Small intestine (tissue), 16 donors: ENCODE measurements at places on chromosomes 11 and 22.

GRCh38 chr22:23212061-23213021, 32.0 kb downstream of the BCR start:
- DNase-seq: no peak

GRCh38 chr22:34951212-34951611, 114.7 kb upstream of the ISX start:
- no peak for DNase-seq

- DNase-seq: peak; percentile 56
These were observed 456 bp upstream of the PARVB start for GRCh38 chr22:44023404-44024287.

- DNase-seq: no peak
These were observed 237.5 kb upstream of the CCDC90B start for GRCh38 chr11:83523676-83524075.

DNA sequence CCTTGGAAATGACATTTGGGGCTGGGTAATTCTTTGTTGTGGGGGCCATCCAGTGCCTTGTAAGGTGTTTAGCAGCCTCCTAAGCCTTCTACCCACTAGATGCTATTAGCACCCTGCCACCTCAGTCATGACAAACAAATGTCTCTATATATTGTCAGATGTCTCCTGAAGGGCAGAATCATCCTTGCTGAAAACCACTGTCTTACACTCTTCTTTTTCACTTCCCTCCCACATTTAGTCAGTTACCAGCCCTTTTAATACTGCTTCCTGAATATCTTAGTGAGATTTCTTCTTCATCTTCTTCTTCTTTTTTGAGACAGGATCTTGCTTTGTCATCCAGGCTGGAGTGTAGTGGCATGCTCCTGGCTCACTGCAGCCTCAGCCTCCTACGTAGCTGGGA, 33.1 kb downstream of the TNRC6B start:
- no peak for DNase-seq

DNA sequence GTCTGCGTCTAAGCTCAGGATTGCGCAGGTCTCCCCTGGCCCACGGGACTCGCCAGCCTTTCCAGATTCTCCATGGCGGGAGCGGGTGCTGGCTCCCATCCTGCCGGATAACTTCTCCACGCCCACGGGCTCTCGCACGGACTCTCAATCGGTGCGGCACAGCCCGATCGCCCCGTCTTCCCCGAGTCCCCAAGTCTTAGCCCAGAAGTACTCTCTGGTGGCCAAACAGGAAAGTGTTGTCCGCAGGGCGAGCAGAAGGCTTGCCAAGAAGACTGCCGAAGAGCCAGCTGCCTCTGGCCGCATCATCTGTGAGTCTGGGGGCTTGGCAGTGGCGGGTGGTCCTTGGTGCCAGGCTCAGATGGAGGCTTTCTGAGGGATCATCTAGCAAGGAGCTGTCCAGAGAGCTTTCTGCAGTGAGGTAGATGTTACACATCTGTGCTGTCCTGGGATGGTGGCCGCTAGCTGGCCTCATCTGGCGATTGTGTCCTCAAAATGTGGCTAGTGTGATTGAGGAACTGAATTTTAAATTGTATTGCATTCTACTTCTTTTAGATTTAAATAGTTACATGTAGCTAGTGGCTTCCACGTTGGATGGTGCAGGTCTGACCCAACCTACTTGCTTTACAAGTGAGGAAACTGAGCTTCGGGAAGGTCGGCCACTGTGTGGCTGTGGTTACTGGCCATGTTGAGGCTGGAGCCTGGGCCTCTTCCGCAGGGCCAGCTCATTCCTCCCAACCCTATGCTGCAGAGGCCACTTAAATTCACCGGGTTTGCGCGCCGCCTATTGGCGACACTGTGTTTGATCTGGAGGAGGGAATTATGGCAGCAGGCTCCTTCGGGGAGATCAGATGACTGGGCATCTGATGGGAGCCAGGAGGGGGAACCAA, 6.7 kb downstream of the INCENP start:
- DNase-seq: no peak

DNA sequence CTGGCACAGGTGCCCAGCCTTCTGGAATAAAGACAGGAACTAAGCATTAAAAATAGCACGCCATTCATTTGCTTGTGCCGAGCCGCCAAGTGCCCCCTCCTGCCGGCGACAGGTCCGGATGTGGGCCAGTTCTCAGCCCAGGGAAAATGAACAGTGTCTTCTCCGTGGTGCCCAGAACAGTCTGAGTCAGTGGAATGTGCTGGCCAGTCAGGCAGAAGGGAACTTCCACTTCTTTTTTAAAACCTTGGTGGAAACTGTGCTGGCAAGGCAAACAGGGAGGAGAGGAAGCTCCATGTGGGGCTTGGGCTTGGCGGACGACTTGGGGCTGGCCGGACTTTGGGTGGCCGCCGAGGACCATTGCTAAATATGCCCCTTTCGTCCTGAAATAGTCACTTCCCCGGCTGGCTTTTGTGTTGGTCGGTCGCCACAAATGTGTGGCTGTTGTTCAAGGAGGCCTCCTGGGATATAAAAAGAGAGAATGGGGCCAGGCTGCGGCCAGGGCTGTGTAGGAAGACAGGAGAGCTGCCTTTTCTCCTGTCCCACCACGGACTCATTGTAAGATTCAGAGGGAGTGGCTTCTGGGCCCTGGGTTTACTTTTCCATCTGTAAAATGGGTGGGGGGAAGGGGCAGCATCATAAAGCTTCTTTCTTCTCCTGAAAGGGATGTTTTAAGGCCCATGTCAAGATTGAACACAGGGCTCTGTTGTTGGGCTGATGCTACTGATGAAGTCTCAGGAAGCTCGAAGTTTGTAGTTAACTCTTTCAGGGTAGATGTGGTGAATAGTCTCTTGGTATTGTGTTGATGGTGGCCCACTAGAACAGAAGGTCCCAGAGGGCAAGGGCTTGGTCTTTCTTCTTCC, 101.0 kb downstream of the PTPRJ start:
- no peak for DNase-seq

DNA sequence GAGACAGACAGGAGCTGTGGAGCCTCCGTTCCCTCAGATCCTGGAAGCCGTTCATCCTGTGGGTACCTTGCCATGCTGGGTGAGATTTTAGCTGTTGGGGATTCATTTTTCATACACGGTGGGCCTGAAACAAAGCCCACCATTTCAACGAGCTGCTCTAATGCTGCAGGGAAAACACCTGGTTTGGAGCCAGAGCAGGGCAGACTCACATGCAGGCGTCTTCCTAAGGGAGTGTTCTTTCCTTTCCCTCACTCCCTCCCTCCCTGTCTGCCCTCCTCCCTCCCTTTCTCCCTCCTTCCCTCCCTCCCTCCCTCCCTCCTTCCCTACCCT, 52.5 kb downstream of the CD6 start:
- no peak for DNase-seq

DNA sequence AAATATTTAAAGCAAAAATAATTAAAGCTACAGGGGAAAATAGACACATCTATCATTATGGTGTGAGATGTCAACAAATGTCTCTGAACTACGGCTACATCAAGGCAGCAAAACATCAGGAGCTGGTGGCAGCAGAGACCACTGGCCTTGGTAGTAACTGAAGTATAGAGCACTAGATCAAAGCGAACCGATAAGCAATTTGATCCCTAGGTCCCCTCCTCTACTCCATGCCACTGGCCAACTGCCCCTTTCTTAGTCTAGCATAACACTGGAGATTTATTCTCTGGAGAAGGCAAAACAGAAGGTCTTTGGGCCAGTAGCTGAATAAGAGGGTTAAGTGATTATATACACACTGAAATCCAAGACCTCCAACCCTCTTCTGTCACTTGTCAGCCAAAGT, 13.6 kb upstream of the RAB3IL1 start:
- no peak for DNase-seq

GRCh38 chr11:63681321-63682065, at the start of gene RTN3:
Gene RTN3, plus strand, starts transcription at chr11:63681500. Its CDS starts 137 bp downstream, at chr11:63681637.
- DNase-seq: peak; percentile 98

- DNase-seq: no peak
These were observed 17.1 kb upstream of the MS4A4A start for GRCh38 chr11:60263402-60263801.

DNA sequence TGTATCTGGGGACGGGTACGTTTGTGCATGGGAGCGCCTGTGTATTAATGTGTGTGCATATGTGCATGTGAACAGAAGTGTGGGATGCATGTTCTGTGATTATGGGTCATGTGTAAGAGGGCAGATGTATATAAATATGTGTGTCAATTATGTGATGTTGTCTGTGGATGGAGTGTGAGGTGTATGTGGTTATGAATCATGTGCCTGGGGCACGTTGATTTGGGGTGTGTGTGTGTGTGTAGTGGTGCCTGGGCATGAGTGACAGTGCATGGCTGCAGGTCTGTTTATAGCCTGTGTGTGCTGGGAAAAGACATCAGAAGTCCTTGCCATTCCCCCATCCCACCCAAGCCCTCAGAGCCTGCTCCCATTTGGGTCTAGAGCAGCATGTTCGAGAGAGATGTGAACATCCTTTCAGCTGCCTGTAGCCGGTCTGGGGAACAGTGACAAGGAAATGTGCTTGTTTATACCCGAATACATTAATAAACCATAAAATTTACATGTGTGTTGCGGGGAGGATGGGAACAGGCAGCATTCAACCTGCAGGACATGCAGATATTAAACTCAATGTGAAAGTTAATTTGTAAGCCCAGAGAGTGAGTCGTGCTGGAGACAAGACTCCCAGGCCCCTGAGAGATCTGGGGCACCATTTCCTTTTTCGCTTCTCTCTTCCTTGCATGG, 129.0 kb downstream of the NECTIN1 start:
- DNase-seq: no peak

DNA sequence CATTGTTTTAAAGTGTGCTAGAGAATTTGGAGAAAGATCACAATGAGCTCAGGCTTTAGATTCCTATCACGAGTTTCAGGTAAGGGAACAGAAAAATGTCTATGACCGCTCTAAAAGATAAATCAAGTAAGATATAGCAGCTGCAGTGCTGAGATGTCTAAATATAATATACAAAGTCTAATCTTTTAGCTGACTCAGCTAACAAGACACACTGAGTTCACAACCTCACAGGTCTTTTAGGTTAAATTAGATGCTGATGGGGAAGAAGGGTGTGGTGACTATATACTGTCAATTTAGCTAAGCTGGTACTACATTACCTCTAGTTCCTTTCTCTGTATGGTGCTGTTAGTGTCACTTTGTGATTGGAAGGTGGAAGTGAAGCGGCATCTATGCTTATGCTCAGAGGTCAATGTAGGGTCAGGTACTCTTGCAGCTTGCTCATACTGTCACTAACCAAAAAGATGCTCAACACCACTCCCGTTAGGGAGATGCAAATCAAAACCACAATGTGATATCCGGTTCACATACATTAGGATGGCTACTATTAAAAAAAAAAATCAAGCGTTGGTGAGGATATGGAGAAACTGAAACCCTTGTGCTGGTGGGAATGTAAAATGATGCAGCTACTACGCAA, 283.5 kb downstream of the SWAP70 start:
- no peak for DNase-seq

GRCh38 chr11:60018058-60018457, 1.1 kb downstream of the OOSP4B start:
- DNase-seq: no peak

DNA sequence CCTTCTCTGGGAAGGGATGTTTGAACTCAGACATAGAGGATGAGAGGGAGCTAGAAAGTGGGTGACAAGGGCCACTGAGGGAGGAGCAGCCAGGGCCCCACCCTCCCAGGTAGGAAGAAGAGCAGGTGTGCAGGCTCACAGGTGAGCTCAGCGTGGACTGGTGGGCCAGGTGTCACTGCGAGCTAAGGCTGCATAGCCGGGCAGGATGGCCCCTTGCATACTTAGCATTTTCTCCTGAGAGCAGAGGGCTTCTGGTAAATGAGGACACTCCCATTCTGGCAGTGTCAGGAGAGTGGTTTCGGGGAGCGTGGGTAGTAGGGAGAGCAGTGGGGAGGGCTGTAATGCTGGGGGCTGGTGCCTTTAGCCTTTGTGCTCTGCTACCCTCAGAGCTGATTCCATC, 843.4 kb downstream of the TBC1D22A start:
- DNase-seq: no peak

DNA sequence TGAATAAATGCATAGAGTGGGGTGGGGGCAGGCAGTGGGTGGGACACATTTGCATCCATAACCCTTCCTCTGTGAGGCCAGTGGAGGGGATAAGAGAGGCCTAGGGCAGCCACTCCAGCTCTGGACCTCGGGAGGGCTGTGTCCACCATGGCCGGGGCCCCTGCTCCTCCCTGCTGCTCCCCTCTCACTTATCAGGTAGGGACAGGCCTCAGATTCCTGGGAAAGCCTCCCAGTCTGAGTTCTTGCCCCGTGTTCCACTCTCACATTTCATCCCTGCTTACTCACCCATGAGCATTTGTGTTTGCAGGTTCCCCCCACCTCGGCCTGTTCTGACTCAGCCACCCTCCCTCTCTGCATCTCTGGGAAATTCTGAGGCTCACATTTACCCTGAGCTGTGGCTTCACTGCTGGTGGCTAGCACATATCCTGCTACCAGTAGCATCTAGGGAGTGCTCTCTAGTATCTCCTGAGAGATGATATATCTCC, 128.7 kb upstream of the TOP3B start:
- DNase-seq: no peak

DNA sequence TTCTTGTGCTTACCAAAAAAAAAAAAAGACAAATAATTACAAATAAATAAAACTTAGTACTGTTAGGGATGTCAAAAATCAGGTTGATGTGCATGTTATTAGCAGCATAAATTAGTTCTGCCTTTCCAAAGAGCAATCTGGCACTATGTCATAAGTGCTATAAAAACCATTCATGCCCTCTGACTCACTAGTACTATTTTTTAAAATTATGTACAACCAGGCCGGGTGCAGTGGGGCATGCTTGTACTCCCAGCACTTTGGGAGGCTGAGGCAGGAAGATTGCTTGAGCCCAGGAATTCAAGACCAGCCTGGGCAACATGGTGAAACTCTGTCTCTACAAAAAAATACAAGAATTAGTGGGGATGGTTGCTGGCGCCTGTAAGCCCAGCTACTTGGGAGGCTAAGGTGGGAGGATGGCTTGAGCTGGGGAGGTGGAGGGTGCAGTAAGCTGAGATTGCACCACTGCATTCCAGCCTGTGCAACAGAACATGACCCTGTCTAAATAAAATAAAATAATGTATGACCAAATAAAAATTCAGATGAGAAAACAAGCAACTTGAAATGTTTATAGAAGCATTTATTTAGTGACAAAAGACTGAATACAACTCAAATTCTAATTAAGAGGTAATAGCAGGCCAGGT, 25.3 kb downstream of the UEVLD start:
- no peak for DNase-seq

GRCh38 chr11:67503119-67504004, 1.8 kb downstream of the PITPNM1 start:
- no peak for DNase-seq

DNA sequence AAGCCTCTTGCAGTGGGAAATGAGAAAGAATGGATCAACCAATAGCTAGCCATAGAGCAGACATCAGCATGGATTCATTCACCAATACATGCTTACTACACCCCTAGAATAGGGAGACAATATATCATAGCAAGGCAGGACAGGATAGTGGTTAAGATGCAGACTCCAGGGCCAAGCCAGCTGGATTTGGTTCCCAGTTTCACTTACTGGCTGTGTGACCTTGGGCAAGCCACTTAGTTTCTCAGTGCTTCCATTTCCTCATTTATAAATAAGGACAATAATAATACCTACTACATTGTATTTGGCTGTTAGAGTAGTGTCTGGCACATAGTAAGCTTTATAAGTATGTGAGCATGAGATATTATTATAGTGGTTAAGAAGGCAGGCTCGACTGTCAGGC, 7.1 kb downstream of the DCHS1 start:
- no peak for DNase-seq

GRCh38 chr11:57490456-57491248, 24.9 kb downstream of the SLC43A1 start:
- no peak for DNase-seq
